Osteocyte (in vitro differentiated cells): ENCODE measurements at places on chromosomes 4 and X. TPM values are rescaled to one million over a fixed set of nuclear protein-coding genes. Genes with fewer than 3 reads are reported as not detected.

HERC6 gene
- 2.3 and 2.8 TPM in 2 replicates for total RNA-seq

NR3C2 gene
- total RNA-seq = 0.42 and 0.75 TPM in 2 replicates

CDX4 gene
- not detected in 2 replicates for total RNA-seq

- no peak for DNase-seq
Measured at GRCh38 chr4:34271479-34272355, 1972.6 kb downstream of the ARAP2 start.

DNA sequence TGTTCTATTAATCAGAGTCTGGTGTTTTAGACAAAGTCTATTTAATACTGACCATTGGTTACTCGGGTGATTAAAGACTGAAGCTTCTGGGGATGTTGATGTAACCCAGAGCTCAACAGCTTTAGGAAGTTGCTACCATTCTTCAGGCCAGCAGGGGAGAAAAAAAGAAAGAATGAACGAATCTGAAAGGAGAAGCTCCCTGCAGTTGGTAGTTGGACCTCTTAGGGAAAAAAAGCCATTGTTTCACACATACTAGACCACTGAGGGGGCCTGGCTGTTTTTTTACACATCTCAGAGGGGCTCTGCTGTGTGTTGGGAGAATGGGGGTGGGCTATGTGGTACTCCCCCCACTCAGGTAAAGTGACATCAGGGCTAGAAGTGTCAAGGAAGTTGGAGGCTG is 378.9 kb downstream of the KCNIP4 start:
- DNase-seq = no peak

DNA sequence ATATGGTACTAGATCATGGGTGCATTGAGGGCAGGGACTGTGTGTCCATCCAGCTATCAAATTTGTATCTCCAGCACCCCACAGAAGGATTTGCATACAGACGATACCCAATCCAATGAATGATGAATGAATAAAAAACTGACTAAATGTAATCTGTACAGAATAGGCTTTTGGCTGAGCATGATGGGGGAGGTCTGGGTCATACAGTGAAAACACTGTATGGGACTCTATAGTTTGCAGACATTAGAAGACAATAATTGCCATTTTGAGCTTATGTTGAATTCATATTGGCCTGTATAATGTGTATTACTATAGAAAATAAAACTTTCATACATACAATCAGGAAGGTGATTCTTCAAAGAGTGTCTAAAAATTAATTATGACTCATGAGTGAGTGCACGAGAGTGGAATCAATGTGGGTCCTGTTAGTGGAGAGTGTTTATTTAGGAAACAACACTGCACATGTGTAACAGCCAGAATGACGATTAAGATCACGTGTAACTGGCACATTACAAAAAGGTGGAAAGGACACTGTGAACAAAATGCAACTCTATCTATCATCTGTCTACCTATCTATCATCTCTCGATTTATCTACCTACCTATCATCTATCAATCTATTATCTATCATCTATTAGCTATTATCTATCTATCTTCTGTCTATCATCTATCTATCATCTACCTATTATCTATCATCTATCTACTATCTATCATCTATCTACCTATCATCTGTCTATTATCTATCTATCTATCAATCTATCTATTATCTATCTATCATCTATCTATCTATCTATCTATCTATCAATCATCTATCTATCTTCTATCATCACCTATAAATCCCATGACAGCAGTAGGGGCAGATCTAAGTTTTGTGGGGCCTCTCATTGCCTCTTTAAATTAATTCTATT is 201.3 kb downstream of the PTTG2 start:
- DNase-seq = no peak

- DNase-seq = no peak
Measured at GRCh38 chrX:133938530-133938929, 46.9 kb downstream of the GPC3 start.

DNA sequence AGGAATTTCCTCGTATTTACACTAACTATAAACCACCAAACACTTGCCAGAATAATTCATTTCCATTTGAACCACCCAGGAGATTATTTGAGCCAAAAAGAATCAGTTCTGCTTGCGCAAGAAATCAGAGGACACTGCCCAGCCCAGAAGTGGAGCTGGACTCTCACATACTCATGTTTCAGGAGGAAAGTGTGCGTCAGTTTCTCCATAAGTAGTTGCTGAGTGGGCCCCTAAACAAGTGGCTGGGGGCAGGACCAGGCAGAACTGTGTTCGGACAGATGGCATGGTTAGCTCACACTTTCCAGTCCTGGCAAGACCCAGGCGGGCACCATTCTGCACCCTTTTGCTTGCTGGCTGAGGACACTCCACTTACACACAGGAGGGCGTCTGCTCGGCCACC is 38.8 kb downstream of the BTC start:
- DNase-seq = no peak

- no peak for DNase-seq
Measured at GRCh38 chr4:106046083-106046482, 150.8 kb downstream of the NPNT start.

- DNase-seq = no peak
Measured at GRCh38 chr4:120037411-120037810, 29.2 kb downstream of the MAD2L1 start.

DNA sequence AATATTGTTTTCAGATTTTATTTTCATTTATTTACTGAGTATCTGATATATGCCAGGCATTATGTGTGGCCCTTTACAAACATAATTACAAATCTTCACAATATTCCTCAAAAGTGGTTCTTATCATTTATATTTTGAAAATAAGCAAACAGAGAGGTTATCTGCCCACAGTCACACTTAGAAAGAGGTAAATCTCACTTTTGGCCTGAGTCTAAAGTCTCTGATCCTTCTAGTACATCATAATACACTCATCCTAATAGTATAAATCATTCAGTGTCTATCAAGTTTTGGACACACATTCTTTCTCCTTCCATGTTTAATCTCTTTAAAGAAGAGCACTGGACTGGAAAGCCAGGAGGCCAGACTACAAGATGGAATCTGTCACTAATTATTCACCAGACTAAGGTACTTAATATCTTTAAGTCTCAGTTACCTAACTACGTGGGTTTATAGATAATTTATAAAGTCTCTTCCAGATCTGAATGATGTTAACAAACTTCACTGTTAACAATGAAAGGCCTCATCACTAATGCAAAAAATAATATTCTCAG is 281.3 kb downstream of the PPP3CA start:
- DNase-seq = no peak

- peak; percentile 73 for DNase-seq
Measured at GRCh38 chr4:183807420-183808096, 97.5 kb upstream of the STOX2 start.

GRCh38 chr4:101232074-101232776 is 115.1 kb downstream of the PPP3CA start:
- peak; percentile 84 for DNase-seq

- peak; percentile 60 for DNase-seq
Measured at GRCh38 chr4:26787461-26788340, 72.9 kb upstream of the STIM2 start.

- no peak for DNase-seq
Measured at GRCh38 chrX:110108381-110108821, 105.5 kb downstream of the TMEM164 start.
